IPS DF 6.9 (cell line): ENCODE measurements at places on chromosomes 7 and 10.

DNA sequence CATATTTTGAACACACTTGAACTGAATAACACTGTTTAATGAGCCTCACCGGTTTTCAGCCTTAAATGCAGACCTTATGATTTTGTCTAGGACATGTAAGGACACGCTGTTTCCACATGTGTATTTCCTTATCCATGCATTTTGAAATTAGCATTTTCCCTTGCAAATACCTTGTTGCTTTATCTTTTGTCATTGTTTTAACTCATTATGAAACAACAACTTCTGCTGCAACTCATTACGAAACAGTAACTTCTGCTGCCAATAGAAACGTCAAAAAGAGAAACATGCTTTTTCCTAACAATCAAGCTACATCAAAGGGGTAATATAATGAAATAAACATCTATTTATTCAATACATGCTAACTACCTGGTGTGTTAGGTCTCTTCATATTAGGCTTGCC is 322.0 kb downstream of the AGMO start:
- no peak for DNase-seq

- DNase-seq = no peak
Observed at GRCh38 chr10:17212802-17213221, 11.3 kb upstream of the TRDMT1 start.

- DNase-seq = no peak
Observed at GRCh38 chr7:156558198-156558597, 82.4 kb upstream of the RNF32 start.

DNA sequence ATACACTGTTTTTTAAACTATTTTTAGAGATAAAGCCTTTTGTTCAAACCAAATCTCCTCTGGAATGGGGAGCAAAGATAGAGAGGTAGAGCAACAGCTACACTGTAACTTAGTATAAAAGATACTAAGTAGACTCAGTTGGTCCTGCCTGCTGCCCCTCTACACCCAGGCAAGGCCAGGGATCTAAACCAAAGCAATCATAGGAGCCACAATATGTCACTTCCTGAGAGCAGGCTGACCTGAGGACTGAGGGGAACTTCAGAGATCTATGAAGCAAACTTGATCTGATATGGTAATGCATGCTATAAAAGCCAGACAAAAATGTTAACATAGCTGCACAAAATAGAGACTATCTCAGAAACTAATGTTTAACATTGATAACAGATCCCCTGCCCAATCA is 7.0 kb upstream of the TRDMT1 start:
- DNase-seq = no peak

DNA sequence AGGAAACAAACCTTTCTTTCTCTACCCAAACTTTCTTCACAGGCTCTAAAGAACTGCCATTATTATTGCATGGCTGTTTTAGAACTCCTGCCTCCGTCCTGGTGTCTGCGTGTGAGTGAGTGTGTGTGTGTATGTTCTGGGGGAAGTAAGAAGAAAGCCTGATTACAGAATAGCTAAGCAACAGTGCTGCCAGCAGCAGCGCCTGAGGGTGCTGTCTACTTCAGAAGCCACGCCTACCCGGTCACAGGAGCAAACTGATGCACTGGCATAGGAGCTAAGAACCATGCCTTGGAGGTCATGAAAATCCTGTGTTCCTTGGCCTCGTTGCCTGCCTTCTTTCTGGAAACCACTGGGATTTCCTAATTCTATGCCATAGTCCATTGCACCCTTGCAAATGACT is 25.2 kb downstream of the LIPK start:
- DNase-seq = no peak

- DNase-seq = no peak
Observed at GRCh38 chr7:115748123-115748738, 282.3 kb downstream of the TFEC start.

DNA sequence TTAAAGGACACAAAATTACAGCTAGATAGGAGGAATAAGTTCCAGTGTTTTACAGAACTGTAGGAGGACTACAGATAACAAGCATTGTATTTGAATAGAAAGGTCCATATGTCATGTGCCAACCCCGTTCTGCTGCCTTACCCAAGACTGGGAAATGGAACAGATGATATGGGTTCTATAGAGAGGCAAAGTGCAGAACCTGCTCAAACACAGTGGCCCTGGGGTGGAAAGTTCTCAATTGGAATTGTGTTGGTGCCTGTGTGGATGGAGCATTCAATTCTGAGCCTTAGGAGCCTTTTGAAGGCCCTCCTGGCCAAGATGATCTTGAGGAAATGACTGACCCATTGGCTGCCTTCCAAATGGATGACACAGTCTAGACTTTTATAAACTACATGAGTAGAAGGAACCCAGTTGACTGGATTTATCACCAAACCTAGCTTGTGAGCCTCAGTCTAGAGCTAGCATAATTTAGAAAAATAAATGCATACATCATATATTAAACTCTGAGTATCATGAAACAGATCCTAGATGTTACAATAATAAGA is 4.1 kb upstream of the PRSS1 start:
- no peak for DNase-seq

GRCh38 chr10:124643330-124644009 is 100.7 kb downstream of the FAM53B start:
- DNase-seq = no peak

DNA sequence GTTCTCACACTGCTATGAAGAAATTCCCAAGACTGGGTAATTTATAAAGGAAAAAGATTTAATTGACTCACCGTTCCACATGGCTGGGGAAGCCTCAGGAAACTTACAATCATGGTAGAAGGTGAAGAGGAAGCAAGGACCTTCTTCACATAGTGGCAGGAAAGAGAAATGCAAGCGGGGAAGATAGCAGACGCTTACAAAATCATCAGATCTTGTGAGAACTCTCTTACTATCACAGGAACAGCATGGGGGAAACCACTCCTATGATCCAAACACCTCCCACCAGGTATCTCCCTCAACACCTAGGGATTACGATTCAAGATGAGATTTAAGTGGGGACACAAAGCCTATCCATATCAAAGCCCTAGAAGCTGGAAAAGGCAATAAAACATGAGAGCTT is 130.8 kb downstream of the MDFIC start:
- DNase-seq = no peak

DNA sequence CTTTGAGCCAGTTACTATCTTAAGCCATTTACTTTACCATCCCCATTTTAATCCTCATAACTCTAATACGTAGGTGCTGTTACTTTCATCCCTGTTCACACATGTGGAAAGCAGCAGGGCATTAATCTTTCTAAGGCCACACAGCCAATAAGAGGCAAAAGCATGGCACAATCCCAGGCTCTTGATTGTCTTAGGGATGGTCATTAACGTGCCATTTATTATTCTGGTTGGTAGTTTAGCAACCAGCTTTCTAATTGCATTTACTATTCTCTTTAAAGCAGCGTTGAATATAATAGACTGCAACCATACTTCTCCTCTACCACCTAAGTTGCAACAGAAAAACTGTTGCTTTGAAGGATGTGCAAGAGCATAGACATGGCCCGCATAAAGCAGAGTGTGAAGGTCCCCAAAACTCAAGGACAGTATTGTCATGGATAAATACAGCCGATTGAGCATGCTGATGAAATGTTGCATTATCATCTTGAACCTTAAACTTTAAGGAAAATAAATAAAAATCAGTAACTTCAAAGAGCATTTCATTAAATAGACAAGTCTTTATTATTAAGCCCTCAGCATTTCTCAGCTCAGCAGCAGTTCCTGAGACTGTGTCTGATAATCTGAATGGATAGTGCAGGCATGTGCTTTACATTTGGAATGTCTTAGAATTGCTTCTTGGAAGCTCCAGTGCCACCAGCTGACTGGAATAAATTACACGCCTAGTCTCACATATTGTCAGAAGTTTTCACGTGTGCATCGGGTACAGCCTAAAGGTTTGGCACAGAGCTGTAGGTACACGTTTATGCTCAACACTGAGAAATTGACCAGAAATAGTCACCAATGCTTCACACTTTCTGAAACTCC is 467.1 kb downstream of the SDK1 start:
- no peak for DNase-seq

- DNase-seq = no peak
Observed at GRCh38 chr7:39421661-39422060, 144.5 kb upstream of the YAE1 start.
